ENCODE measurements at places on chromosomes 7 and 10.

- DNase-seq: no peak
These were observed 37.3 kb downstream of the PAX2 start for GRCh38 chr10:100782461-100783244.

DNA sequence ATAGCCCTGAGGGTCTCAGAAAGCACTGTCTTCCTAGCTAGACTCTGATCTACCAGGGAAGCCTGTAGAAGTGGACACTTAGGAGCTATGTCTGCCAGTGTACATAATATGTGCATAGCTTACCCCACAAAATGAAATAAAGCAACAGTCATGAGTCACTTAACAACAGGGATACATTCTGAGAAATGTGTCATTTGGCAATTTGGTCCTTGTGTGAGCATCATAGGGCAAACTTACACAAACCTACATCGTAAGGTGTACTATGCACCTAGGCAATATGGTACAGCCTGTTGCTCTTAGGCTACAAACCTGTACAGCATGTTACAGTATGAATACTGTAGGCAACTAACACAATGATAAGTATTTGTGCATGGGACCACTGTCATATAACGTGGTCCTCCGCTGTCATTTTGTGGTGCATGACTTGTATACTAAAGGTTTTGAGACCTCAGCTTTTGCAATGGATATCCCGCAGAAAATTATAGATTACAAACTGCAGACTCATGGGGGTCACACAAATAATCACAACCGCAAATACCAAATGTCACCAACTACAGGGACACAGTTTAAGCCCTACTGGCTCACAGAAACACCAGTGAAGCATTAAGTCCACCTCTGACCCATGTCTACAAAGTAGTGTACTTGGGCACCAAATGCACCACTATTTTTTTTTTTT, 1.7 kb downstream of the URGCP start:
- DNase-seq: no peak

DNA sequence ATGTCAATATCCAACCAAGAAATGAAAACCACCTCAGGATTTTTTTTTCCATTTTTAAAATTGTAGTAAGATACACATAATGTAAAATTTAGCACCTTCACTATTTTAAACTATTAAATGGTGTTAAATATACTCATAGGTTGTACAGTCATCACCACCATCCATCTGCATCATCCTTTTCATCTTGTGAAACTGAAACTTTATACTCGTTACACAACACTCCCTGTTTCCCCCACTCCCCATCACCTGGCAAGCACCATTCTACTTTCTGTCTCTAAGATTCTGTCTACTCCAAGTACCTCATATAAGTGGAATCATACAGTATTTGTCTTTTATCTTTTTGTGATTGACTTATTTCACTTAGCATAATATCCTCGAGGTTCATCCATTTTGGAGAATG, 335.2 kb upstream of the NPSR1 start:
- DNase-seq: no peak

GRCh38 chr7:138127996-138128395, 51.7 kb downstream of the AKR1D1 start:
- DNase-seq: no peak

GRCh38 chr7:117048882-117049281, 95.6 kb downstream of the ST7 start:
- DNase-seq: no peak

DNA sequence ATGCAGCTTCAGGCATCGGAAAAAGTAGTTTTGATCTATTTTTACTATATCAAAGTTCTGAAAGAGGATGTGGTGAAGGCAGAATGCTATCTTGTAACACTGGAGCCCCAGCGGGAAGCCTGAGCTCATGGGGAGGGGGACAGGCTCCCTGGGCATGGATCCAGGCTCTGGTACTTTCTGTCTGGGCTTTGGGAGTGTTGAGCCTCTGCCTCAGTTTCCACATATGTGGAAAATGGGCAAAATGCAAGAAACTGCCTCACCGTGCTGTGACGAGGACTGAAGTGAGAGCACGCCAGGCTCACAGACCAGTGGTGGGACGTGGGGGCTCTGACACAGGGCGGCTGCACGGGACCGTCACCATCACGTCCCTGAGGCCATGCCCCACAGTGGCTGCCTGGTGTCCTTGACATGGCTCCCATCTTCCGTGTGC, 182.9 kb upstream of the SHH start:
- no peak for DNase-seq

GRCh38 chr10:32687116-32687515, 241.2 kb downstream of the CCDC7 start:
- no peak for DNase-seq

- DNase-seq: no peak
These were observed 175.0 kb downstream of the OTUD1 start for GRCh38 chr10:23613900-23614299.

- DNase-seq: no peak
These were observed 355.6 kb downstream of the ETV1 start for GRCh38 chr7:13633857-13634256.

Measured in NCI-H1694 (cell line).